CD4-positive, alpha-beta memory T cell (primary cell): ENCODE measurements at places on chromosomes 5 and 9.

GRCh38 chr5:116652903-116653302 lies 78.3 kb upstream of the SEMA6A start:
- DNase-seq = no peak

DNA sequence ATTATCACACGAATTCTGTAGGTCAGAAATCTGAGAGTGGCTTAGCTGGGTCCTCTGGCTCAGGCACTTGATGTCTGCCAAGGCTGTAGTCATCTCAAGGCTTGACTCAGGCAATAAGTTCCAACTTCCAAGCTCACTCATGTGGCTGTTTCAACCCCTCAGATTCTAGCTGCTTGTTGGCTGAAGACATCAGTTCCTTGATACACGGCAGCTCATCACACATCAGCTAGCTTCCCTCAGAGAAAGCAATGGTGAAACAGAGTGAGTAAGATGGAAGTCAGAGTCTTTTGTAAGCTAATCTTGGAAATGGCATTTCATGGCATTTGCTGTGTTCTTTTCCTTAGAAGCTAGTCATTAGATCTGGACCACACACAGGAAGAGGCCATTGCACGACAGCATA lies 204.2 kb upstream of the PTGER4 start:
- DNase-seq = no peak

DNA sequence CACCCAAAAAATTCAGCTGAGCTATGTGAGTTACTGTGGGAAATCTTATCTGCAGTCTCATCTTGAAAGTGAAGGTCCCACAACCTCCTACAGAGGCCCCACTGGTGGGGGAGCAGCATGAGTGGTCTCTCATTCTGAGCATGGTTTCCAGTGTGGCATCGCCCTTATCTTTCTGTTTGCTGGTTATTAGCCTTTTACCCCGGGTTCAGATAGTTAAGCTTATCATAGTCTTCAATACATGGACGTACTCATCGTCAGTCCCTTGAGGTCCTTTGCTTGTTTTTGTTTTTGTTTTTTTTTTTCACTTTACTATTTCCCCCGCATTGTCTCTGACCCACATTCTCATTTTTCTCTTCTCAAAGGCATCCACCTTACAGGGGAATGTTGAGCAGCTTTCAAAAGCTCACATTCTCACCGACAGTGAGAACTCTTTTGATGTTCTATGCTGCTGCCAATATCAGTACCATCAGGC lies 7.7 kb upstream of the HAVCR2 start:
- no peak for DNase-seq

- DNase-seq = no peak
Observed at GRCh38 chr5:17880869-17881268, 246.6 kb downstream of the TAF11L14 start.

GRCh38 chr5:135425641-135426040 lies 21.5 kb downstream of the DCANP1 start:
- DNase-seq = no peak

- DNase-seq = no peak
Observed at GRCh38 chr9:111839387-111839786, 44.6 kb upstream of the SHOC1 start.

- DNase-seq = no peak
Observed at GRCh38 chr5:123116058-123116457, 27.0 kb downstream of the PRDM6 start.

DNA sequence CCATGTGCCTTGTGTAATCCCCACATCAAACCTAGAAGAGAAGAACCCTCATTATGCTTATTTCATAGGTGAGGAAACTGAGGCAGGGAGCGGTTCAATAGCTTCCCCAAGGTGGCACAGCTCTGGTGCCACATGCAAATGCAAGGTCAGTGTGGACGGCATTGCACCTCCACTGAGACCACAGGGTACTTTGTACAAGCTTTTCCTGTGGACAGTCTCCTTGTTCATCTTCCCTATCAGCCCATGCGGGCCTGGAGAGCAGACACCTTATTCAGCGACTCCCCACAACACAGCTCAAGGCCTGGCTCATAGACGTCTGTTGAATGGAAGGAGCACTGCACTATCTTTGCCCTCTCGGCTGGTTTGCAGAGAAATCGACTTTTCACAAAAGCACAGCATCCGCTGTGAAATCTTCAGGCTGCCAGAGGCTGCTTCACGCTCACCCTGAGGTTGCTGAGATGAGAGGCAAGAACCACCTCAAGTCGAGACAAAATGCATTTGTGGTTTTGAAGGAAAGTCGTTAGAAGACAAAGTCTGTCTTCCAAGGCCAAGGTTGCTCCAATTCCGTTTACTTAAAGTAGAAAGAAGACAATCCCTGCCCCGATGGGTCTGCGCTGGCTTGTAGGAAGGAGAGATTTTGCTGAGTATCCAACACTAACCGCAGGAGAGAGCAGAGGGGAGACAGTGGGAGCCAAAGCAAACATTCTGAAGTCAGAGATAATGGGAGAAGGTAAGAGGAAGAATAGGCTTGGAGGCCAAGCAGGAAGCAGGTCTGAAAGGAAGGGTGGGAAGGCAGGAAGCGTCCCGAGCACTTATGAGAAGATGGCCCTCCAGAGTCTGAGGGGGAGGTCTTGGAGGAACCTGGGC lies 34.2 kb upstream of the STRBP start:
- DNase-seq = no peak

DNA sequence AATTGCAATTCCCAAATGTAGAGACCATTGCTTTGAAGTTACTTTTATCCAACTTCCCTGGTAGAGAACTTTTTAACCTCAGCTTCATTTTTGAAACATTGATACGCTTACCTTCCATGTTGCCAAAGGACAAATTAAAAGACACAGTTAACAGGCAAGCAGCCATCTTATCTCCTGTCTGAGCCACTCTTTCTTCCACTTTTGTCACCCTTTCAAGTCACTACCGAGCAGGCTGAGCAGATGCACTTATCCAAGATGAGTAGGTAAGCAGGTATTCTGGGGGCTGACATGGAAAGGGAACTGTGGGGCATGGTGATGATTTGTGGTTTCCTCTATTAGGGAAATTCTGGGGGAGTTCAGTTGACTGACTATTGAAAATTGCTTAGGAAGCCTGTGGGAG lies 66.7 kb downstream of the DOCK2 start:
- no peak for DNase-seq

DNA sequence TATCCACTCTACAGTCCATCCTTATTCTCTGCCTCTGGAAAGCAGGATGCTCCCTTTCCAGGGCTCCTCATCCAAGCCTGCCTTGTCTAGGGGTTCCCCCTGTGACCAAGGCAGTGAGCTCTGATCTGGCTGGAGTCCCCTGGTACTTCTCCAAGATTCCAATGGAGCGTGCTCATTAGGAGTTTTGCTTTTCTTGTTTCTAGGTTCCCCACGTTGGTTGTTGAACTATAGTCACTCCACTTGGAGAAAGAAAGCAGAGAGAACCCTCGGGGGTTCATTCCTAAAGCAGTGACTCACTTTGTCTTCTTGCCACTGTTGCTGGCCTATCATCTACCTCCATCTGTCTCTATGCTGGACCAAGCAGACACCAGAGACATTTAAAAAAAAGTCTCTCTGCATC lies 192.6 kb downstream of the TLE4 start:
- DNase-seq = no peak

- DNase-seq = no peak
Observed at GRCh38 chr9:136504512-136505348, 21.9 kb upstream of the SEC16A start.

GRCh38 chr9:133813749-133814585 lies 75.8 kb upstream of the SARDH start:
- DNase-seq = no peak

DNA sequence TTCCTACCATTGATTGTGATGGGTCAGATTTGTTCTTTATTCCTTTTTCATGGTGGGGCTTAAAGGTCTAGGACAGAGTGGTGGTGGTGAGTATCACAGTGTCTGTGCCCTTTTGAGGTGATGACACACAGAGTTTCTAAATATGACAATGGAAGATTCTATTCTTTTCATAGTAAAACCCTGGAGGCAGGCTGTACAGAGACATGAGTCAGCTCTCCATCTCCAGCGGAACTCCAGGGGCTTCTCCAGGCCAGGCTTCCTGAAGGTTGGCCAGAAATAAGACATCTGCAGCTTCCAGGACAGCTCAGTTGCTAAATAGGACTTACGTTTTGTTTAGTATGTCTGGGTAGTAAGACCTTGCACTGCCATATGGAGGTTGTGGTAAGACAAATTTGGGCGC lies 229.5 kb downstream of the CD180 start:
- no peak for DNase-seq

GRCh38 chr5:4625206-4625896 lies 514.8 kb upstream of the ADAMTS16 start:
- DNase-seq = no peak

DNA sequence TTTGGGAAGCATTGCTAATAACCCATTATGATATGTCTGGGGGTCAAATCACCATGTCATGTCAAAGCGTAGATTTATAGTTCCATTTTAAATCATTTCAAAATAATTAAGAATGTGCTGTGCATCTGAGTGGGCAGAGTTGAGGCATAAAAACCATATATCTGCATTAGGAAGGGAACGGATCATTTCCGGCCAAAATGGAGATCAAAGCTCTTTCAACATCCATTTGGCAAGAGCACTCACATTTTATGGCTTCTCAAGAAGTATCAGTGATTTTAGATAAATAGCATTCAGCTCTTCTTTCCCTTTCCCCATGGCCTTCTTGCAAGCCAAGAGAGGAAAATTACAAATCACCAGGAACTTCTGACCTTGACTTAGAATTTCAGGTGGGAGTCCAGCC lies 89.9 kb downstream of the HSPA4 start:
- DNase-seq = no peak

DNA sequence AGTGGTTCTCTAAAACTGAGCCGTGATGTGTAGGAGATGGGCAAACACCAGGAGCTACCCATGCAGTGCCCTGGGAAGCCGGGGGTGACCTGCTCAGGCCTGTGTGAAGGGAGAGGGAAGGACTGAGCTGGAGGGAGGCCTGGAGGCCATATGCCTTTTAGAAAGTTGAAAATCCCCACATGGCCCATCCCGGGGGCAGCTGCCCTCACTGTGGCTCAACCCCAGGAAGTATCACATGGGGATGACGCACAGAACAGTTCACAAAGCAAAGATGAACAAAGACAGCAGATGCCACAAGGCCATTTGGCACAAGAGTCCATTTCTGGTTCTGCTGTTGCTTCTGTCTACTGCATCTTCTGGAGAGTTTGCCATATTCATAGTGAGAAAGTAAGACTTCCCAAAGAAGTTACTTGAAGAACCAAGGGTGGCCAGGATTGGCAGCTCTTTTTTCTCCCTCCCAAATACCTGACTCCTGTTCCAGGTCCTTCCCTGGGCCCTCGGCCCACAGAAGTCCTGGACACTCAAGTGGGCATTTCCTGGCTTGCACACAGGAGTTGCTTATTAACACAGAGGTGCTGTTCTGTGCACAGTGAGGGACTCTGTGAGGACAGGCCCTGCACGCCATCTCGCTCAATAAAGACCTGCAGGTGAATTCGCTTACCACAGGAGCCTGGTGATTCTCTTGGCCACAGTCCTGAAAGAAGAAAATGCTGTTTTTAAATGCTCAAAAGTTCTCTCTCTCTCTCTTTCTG lies 25.1 kb downstream of the ACSL6 start:
- no peak for DNase-seq

DNA sequence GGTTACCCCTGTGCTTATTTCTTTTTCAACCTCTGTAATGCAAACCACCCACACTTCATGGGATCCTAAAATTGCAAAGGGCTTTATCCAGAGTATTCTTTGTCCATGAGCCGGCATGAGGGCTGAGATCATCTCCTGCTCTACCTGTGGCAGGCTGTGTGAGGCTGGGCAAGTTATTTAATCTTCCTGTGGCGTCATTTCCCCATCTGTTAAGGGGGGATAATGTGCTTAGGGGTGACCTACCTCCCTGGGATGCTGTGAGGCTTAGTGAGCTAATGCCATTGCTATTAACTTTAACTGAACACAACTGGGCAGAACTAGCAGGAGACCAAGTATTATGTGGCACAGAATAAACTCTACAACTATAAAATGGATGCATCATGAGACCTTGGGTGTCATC lies 17.0 kb downstream of the FRMPD1 start:
- no peak for DNase-seq

DNA sequence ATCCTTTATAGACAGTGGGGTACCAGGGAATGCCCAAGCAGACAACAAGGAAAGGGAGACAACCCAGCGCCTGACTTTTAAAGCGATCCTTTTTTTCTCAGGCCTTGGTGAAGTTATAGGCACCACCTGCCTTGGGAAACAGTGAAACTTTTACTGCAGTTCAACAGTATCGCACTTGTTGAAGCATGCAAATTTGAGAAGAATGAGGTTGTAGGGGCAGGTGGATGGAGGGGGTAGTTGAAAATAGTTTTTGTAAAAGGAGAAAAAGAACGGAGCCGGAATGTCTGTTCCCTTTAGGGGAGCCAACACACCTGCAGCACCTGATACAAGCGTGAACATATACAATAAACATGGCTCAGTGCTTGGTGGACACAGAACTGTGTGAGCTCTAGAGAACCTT lies 190.2 kb upstream of the NR3C1 start:
- no peak for DNase-seq

- no peak for DNase-seq
Observed at GRCh38 chr5:142182840-142183239, 74.3 kb downstream of the NDFIP1 start.

DNA sequence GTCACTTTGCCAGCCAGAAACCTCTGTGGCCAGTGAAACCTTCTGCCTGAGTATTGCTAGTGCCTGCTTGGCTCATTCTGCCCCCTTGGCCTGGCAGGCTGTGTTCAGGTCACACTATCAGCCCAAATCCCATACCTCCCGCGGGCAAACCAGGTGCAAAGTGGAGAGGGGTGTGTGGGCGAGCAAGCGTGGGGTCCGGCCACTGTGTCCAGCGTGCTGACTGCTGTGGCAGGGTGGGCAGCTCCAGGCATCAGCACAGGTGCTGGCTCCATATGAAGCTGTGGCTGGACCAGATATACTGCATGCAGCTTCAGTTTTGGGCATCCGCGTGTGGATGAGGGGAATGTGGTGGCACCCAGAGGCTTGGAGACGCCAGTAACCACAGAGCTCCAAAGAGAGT lies 576.5 kb upstream of the EDIL3 start:
- DNase-seq = no peak

- no peak for DNase-seq
Observed at GRCh38 chr9:1173993-1174392, 123.8 kb downstream of the DMRT2 start.
